Activated naive CD8-positive, alpha-beta T cell treated with anti-CD3 and anti-CD28 coated beads for 36 hours (primary cell): ENCODE measurements at places on chromosomes 4 and X.

GRCh38 chr4:13403326-13403725 lies 80.8 kb downstream of the RAB28 start:
- no peak for DNase-seq

DNA sequence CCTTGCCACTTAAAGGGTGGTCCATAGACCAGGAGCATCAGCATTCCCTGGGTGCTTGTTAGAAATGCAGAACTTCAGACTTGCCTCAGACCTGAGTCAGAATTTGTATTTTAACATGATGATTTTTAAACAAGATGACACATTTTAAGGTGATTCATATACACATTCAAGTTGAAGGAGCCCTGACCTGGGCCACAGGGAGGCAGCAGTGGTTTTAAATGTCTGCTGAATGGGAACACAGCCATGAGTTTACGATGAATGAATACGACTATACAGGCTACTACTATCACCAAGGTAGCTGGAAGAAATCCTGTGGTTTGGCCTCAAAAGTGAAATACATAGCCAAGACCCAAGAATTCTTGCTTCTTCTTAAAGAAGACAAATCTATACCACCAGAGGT lies 2.9 kb downstream of the HDAC8 start:
- DNase-seq: no peak

GRCh38 chr4:47238667-47239066 lies 207.3 kb downstream of the GABRB1 start:
- no peak for DNase-seq

GRCh38 chrX:72079607-72080006 lies 52.1 kb downstream of the RTL5 start:
- no peak for DNase-seq

DNA sequence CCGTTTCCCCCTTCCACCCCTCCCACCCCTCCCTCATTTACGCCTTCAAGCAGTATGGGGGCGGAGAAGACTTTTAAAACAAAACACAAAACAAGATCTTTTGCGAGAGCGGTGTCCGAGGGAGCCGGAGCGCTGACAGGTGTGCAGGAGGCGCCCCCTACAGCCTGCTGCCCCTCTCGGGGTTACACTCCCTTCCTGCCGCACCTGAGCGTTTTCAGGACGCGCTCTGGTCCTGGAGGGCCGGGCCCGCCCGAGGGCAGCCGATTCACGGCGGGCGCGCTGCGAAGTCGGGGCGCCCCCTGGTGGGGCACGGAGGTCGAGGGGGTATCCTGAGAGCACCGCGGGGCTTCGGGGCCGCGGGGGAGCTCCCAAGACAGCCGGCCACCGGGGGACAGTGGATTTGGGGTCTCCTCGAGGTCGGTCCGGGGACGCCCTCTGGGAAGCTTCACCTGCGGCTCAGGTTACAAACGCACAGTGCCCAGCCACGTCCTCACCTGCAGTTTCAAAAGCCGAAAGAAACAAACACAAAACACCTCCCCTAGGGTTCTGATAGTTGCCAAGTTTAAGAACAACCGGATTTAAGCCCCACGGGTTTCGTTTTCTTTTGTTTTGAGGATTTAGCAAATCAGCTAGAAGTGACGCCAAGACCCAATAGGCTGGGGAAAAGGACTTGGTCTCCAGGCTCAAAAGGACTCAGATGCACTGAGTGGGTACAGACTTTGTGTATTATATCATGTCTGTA lies 8.0 kb upstream of the NEUROG2 start:
- DNase-seq: peak; percentile 87

GRCh38 chrX:66676990-66677389 lies 38.1 kb upstream of the EDA2R start:
- no peak for DNase-seq

GRCh38 chr4:82491251-82491960 lies 61.0 kb downstream of the ENOPH1 start:
- DNase-seq: no peak

DNA sequence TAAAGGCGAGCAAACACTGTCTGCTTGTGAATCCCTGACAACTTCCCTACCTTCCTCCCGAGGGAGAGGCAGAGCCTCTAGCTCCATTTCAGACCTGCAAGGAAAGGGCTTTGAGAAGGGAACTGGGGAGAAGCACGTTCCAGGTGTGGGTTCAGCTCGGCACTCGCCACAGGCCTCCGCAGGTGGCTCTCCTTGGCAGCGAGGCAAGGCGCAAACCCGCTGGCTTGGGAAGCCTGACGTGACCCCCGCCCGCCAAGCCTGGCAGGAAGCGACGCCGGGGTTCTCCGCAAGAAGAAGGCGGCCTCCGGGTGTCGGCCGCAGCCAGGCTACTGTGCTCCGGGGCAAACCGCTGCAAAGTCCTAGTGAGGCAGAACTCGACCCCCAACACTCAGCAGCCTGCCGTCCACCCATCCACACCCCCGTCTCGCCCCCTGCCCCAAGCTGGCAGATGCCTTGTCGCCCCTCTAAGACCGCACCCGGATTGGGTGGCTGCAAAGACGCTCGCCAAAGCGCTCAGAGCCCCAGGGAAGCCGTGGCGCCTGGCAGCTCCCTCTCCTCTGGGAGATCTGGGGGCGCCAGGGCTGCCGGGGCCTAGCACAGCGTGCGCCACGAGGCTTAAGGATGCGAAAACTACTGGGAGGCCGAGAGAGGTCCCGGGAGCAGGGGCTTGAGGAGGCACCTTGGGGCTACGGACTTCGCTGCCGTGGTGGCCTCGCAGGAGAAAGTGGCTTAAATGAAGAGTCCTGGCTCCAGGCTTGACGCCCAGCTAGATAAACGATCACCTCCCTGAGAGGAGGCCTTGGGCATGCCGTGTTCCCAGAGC lies 21.8 kb downstream of the NKX3-2 start:
- DNase-seq: no peak

DNA sequence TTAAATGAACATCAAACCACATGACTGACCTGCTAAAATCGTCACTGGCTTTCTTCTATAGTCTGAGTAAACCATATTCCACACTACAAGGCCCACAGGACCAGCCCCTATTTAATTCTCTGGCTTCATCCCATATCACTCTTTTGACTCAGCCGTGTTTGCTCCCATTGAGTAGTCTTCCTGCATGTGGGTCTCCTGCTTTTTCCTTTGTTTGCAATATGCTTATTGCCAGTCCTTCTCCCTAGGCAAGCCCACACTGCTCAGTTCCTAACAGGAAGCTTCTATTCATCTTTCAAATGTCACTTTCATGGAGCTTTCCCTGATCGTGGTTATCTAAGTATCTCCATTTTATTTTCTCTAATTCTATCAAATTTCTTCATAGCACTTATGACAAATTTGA lies 329.6 kb downstream of the RAPGEF2 start:
- DNase-seq: no peak

DNA sequence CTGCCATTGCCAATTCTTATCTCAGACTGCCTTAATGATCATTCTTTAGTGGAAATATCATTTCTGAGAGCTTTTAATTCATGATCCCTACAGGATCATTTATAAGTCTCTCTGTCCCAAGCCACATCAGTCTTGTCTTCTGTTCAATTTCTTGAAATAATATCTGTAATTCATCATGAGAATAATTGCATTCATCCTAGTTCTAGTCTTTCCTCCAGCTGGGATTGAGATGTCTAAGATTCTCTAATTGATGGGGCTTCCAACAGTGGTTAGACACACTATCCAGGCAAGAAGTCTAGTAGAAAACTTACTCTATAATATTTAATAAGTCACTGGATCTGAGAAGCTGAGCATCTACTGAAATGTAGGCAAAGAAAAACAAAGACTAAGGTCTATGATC lies 854.7 kb upstream of the ADGRL3 start:
- DNase-seq: no peak

DNA sequence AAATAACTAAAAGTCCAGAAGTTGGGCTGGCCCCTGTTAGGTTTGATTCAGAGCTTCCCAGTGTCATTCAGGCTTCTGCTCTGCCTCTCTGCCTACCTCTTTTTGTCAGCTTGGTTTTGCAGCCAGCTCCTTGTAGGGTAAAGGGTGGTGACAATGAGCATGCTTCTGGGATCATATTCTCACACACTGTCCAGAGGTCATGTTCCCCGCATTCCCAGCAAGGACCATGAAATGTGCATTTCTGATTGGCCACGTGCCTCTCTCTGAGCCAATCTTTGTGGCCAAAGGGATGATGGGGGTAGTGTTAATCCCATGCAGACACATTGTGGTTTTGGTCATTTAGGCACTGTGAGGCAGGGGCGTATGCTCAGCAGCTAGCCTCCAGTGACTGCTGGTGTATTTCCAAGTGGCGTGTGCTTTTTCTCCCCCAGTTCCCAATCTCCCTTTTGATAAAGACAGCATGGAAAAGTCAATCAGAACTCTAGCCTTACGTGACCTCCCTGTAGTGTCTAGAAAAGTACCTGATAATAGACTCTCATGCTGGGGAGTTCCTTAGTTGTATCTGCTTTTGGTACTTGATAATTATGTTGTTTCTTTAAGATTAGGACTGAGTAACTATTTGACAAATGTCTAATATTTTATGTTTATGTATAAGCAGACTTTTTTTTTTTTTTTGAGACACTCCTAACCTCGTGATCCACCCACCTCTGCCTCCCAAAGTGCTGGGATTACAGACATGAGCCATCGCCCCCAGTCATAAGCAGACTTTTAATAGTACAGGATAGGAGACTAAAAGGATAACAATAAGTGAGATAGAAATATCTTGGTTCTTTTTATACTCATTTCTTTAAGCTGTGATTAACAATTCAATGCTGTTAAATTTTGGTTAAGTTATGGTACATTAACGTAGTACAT lies 57.8 kb downstream of the KIAA0232 start:
- no peak for DNase-seq

- no peak for DNase-seq
Measured at GRCh38 chr4:43816116-43816515, 632.5 kb downstream of the KCTD8 start.

- no peak for DNase-seq
Measured at GRCh38 chr4:102575369-102576129, 74.4 kb downstream of the NFKB1 start.

DNA sequence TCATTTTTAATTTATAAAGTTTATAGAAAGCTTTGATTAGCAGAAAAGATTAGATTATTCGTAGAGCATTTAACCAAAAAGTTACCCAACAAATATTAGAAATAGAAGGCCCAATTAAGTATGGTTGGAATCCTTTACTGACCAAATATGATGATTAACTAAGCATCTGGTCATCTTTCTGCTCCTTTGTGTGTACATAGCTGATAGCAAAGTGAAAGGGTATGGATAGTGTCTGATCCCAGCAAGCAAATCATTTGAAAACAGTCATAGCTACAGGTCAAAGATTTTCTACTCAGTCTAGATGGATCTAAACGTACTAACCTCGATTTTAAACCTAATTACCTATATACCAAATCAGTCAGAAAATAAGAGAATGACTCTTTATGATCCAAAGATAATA lies 7.3 kb upstream of the MAB21L2 start:
- no peak for DNase-seq

DNA sequence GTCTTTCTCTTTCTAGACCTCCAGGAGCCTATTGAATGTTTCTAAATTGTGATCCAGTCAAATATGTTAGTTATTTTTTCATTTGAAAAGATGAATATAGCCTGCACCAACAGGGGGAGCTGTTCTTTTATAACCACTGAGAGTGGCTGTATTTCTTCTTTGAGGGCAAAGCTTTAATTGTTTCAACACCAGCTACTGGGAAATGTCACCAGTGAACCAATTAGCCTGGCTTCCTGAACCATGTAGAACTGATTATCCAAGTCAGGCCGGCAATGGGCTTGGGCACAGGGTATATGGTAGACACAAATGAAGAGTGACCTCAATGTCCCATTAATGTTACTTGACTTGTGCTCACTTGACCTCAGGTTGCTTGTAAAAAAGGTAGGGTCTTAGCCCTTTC lies 4.8 kb upstream of the DAPP1 start:
- no peak for DNase-seq

GRCh38 chrX:118499295-118499694 lies 3.7 kb downstream of the DOCK11 start:
- DNase-seq: no peak

DNA sequence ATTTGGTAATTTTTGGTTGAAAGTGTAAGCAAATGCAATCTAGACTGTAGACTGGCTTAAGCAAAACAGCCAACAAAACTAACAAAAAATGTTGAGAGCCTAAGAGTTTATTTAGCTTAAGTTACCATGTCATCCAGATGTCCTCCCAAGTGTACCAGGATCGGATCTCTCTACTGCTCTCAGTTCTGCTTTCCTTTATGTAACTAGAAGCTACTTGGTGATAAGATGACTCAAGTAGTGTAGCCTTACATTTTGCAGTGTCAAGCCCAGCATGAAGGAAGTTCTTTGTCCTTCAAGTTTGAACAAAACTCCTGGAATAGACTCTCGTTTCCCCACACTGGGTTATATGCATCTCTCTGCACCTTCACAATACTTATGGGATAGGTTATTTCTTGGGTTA lies 1500.0 kb downstream of the STIM2 start:
- no peak for DNase-seq

- DNase-seq: no peak
Measured at GRCh38 chrX:105462186-105462585, 241.7 kb upstream of the TEX13A start.

GRCh38 chrX:72105436-72105835 lies 26.3 kb downstream of the RTL5 start:
- DNase-seq: peak; percentile 28

DNA sequence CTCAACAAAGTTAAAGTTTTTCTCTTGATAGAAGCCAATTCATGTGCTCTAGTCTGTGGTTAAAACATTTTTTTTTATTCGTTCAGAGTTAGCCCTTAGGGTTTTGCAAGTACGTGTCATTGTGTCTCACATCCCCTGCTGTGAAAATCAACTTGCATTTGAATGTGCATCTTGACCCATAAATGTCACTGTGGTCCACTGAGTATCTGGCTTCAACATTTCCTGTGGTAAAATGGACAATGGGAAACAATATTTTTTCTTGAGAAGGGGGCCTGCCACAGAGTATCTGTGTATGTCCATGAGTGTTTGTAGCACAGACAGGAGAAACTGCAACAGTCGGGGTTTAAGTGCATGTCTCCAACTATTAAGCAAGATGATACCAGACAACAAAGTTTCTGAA lies 554.8 kb upstream of the TENM3 start:
- no peak for DNase-seq

DNA sequence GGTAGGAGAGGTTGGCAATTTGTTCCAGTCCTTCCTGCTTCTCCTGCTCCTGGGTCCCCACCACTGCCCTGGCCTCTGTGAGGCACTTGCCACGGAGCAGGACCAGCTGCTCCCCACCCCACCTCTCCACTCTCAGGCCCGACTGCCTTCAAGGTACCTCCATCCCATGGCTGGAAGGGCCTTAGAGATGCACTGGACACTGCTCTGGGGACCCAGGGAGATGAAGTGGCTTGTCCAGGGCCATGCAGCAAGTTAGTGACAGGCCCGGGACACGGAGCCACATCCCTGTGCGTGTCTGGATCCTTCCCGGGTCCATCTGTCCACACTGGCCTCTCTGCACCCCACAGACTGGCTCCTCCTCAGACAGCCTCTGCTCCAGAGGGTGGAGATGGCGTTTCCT lies 105.3 kb downstream of the CPZ start:
- no peak for DNase-seq

GRCh38 chr4:124111411-124111810 lies 601.1 kb downstream of the ANKRD50 start:
- DNase-seq: no peak
